ENCODE measurements at places on chromosomes 5 and 9.

DNA sequence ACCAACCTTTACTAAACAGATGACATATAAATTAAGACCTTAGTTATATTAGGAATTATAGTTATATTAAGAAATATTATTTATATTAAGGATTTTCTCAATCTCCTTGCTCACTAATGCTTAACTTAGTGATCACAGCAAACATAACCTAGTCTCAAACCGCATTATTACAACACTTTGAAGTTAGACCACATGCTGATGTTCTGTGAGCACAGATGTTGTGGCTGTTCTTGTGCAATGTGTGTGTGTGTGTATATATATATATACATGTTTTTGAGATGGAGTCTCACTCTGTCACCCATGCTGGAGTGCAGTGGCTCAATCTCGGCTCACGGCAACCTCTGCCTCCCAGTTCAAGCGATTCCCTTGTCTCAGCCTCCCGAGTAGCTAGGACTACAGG, 20.5 kb downstream of the ELP1 start:
- no peak for DNase-seq

GRCh38 chr5:139839232-139839815, 43.7 kb downstream of the PSD2 start:
- no peak for DNase-seq

GRCh38 chr5:4185127-4185526, 589.5 kb downstream of the IRX1 start:
- DNase-seq = no peak

- DNase-seq = no peak
These were observed 326.9 kb downstream of the SLIT3 start for GRCh38 chr5:168974082-168974481.

GRCh38 chr9:106432631-106433030, 430.3 kb upstream of the ZNF462 start:
- no peak for DNase-seq

DNA sequence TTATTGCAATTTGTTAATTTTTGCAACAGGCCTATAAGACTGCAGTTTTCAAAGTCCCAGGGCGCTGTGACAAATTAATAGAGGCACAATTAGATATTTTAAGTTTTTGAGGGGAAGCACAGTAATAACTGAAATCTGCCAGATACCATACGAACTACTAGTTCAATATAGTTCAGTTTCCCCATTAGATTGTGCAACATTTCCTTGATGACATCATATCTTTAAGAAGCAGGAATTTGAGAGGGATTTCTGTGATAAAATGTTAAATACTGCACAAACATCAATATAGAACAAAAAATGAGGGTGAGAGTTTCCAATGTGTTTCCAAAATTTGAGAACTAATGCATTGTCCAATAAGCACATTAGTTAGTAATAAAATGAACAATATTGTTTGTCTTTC, 56.7 kb upstream of the GRIN3A start:
- no peak for DNase-seq

DNA sequence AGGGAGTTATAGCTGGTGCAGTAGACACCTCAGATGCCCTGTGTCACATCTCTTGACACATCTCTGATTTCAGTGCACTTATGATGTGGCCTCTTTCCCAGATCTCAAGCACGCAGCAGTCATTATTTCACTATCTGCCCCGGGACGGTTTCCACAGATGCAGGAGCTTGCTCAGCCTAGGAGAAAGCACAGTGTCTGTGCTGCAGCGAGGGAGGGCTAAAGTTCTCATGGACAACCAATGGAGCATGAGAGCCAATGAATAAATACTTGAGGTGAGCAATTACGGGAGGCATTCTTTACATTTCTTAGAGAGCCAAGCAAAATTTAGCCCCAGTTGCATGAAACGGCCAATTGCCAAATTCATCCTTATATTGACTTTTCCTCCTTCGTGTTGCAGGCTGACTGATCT, 7.4 kb upstream of the MOB3B start:
- no peak for DNase-seq

- peak; percentile 70 for DNase-seq
These were observed 1306.5 kb upstream of the CDH9 start for GRCh38 chr5:28344836-28345433.

DNA sequence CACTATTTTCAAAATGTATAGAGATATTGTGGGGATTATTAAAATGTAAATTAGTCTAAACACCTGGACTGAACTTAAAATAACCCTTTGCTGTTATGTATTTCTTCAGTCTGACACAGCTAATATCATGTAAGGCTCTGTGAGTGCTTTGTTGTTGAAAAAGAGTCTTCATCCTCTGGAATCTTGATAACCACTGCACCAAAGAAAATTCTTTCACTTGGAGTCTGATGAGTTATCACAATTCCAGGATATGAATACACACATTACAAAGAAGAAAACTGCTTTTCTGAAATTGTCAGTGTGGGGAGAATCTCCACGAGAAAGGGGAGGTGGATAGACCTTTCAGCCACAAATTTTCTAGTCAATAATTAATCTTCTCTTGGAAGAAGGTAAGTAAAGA, 42.3 kb upstream of the TARS1 start:
- no peak for DNase-seq

DNA sequence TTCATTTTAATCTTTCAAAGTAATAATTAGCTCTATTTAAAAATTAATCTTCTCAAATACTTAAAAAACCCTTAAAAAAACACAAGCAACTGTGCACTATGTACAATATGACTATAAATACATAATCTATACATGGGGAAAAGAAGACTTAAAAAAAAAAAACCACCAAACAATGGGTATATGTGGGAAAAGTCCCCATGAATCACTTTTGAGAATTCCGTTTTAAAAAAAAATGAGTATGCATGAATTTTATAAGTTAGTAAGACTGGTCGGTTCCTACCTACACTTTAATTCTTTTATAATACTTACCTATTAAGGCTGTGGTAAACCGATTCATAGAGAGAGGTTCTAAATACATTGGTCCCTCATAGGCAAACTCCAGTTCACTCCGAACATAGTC, 27.7 kb downstream of the RNF145 start:
- DNase-seq = no peak

GRCh38 chr9:21414220-21414940, 5.5 kb downstream of the IFNA8 start:
- no peak for DNase-seq

- no peak for DNase-seq
These were observed 15.3 kb downstream of the LCN9 start for GRCh38 chr9:135678236-135679017.

DNA sequence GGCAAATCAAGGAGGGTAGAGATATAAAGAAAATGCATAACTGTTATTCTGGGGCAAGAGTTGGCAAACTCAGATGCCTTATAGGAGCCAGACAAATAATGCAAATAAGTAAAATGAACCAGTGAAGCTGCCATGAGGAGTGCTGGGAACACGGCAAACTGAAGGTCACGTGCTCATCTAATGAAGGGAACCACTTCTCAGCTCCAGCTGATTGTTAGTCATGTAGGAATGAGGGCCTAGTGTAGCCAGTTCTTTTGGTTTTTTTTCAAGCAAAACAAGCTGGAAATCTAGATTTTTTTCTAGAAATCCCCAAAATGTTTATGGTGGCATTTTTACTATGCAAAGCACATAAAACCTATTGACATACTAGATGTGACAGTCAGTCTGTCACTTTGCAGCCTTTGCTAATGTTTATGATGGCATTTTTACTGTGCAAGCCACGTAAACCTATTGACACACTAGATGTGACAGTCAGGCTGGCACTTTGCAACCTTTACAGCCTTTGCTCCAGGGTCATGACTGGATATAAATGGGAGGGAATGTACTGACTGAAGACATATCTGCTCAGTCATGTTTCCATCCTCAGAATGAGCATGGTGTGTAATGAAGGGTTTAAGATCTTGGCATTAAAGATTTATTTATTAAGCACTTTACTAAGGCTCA, 39.4 kb downstream of the RUSC2 start:
- DNase-seq = no peak

- no peak for DNase-seq
These were observed 89.0 kb downstream of the ERBIN start for GRCh38 chr5:66015196-66015960.

DNA sequence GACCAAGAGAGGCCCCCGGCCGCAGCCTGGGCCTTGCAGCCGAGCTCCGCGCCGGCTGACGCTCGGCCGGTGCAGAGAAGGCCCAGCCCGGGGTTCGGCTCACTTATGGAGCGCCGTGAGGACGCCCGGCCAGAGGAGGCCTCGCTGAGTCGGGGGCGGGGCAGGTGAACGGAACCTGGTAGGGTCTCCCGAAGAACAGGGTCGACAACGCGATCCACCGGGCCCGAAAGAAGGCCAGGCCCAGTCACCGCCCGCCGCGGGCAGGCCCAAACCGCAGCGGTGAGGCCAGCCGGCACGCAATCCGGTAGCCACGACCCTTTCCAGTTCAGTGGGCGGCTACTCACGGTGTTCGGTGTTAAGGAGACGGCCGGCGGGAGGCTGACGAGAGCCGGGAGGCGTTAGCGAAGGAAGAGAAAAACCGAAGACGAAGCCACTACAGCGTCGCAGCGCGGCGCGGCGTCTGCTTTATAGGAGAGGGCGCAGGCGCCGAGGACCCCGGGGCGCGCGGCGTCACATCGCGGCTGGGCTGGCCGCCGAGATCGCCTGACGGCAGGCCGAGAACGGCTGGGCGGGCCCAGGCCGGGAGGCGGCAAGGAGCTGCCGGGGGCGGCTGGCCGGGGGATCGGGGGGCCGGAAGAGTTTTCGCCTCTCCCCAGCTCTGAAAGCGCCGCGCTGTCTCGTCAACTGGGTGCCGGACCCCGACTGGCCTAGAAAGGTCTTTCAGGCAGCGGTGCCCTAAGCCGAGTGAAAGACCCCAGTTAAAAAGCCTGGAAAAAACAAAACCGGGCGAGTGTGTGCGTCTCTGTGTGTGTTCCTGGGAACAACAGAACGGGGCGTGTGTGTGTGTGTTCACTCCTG, at the start of gene SKP1:
Gene SKP1 (minus strand): TSS at position 440 of the 858 bp plus-strand sequence. CDS start 2,928 bp downstream, outside the sequence.
- peak; percentile 70 for DNase-seq

GRCh38 chr9:99239341-99240060, 17.4 kb downstream of the SEC61B start:
- DNase-seq = no peak

- no peak for DNase-seq
These were observed 7.1 kb downstream of the FPGS start for GRCh38 chr9:127809540-127810377.

DNA sequence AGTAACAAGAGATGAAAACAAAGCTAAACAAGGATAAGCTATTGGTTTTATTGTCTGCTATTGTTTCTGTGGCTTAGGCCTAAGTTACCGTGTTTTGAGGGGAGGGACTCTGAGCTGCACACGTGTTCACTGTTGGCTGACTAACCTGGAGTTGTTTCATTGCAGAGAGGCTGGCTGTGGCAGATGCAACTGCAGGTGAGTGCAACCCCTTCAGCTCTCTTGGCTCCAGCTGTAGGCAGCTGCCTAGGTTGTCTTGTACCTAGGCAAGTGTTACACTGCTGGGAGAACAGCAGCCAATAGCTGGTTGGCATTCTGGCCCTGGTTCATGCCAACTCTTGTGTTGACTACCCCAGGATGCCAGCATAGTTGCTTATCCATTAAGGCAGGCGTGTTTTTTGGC, 17.6 kb upstream of the MATR3 start:
- no peak for DNase-seq

DNA sequence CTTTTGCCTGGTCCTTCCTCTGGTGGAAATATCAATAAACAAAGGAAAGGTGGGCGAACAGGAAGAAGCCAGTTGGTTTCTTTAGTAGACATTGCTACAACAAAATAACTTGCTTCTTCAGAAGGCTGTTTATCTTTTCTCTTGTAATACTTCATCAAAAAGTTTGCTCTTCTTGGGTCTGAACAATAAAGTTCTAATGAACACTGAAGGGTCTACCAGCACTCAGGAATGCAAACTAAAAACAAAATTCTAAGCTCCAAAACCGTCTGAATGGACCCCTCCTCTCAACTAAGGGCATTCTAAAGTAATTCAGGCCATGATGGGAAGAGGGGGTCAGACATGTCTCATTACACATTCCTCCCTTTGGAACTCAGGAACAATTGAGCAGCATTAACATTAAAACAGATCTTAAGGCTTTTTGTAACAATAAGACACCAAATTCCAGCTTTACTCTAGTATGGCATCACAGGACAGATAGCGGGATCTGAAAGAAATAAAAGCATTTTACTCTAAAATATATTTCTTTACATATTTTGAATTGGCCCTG, 2.3 kb downstream of the TBCA start:
- no peak for DNase-seq

DNA sequence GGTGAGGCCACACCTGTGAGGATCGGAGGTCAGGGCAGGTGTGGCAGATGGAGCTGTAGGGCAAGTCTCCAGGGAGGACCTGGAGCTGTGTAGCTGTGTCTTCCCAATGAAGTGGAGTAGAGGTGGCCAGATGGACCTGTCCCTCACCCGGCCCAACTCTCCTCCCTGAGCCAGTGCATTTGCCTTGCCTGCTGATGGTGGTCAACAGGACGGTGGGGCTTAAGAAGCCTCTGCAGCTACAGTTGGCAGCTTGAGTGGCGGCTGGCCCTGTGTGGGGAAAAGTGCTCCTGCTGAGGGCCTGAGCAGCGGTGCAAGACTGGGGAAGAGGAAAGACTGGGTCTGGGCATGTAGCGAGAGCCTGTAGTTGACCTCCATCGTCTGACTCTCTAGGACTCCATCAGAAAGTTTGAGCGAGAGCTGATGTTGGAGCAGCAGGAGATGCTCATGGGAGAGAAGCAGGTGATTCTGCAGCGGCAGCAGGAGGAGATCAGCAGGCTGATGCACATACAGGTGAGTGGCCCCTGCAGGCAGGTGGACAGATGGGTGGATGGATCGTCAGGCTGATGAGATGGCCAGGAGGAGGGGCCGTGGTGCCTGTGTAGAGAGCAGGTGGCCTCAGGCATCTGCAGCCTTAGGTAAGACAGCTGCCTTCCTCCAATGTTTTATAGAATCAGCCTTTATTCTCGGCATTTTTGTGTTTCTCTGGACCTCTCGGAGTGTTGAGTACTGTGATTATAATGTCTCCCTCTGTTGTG, 24.9 kb downstream of the PITX1 start:
- peak; percentile 65 for DNase-seq

Data from NCI-H345 (cell line).